Left hindlimb (tissue), 1 donor: ENCODE measurements at places on chromosomes 3 and 15.
A peak's percentile ranks its signal among the peaks of the same experiment; 100 is the strongest.

DNA sequence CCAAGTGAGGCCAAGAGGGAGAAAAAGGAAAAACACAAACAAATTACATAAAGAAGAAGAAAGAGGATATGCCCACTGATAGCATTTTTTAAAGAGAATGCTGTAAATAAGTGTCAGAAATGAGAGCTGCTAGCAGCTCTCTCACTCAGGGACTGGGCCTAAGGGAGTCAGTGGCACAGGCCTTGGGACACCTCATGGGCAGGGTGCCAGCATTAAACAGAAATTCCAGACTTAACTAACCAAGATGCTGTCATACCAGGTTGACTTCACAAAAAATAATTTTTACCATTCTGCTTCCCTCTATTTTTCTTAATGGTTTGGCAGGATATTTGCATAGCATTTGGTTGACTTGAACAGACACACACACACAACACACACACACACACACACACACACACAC is 92.3 kb upstream of the ADAMTSL3 start:
- DNase-seq, result no peak

- DNase-seq, result peak; percentile 76
Observed at GRCh38 chr3:46881596-46882376, 4.3 kb downstream of the PTH1R start.

DNA sequence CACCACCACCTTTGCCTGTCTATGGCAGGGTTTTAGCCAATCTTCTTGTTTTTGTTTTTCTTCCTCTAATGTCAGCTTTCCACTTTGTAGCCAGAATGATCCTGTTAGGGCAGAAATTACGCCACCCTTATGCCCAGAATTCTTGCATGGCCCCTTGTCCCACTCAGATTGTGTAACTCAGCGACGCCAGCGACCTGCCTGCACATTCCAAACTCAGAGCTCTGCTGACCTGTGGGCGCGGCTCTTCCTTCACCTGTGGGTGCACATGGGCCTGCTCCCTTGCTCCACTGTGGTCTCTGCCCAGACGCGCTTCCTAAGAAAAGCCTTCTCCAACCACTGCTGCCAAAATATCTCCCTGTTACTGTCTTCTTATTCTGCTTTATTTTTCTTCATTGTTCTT is 45.0 kb downstream of the MED12L start:
- DNase-seq, result no peak

DNA sequence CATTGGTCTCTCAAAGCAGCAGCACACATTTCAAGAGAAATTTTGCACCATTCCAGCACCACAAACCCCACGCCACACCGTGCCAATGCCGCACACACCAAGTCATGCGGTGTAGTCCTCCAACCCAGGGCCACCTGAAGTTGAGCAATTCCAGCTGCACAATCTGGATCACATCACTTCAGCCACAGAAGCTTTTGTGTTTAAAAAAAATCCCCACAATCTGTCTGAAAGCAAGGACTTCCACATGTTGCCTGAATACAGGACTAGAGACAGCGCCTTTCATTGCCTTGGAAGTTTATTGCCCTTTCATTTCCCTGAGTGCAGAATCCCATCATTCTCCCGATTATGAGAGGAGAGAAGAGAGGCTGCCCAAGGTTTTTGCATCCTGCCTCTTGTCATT is 175.6 kb upstream of the BCL6 start:
- DNase-seq, result no peak

DNA sequence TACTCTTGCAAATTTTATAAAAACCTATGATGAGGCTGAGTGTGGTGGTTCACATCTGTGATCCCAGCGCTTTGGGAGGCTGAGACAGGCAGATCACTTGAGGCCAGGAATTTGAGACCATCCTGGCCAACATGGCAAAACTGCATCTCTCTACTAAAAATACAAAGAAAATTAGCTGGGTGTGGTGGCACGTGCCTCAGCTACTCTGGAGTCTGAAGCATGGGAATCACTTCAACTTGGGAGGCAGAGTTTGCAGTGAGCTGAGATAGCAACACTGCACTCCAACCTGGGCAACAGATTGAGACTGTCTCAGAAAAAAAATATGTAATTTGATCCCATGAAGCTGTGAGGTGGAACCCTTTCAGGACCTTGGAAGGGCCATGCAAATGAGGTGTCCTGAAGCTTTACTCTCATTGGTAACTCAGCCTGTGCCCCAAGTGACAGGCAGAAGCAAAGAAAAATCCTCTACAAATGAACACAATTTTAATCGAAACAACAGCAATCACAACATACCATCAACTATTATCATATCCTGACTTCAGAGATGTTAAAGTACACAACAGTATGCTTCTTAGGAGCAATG is 84.6 kb upstream of the CDV3 start:
- no peak for DNase-seq

- no peak for DNase-seq
Observed at GRCh38 chr15:71044006-71044405, 71.3 kb upstream of the THSD4 start.

GRCh38 chr3:7953449-7954014 is 548.1 kb upstream of the LMCD1 start:
- no peak for DNase-seq

GRCh38 chr3:146371902-146372301 is 97.5 kb downstream of the PLSCR2 start:
- no peak for DNase-seq

DNA sequence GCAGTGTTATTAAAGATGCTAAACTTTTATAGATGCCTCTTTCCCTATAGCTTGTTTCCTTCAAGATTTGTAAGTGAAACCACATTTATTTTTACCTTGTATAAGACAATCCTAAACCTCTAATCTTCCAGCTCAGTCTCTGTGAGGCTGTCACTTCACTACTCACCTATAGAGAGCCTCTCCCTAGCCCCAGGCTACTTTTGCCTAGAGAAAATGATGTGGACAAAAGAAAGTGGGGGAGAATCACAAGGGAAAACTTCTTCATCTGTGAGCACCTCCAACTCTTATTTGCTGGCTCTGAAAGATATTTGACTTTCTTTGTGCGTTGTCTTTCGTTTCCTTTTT is 74.9 kb upstream of the SCN5A start:
- no peak for DNase-seq

GRCh38 chr3:165814380-165814779 is 22.8 kb downstream of the BCHE start:
- no peak for DNase-seq

GRCh38 chr15:79967298-79968182 is 3.5 kb downstream of the BCL2A1 start:
- DNase-seq, result no peak

GRCh38 chr3:71537211-71537611 is 46.3 kb downstream of the FOXP1 start:
- DNase-seq, result peak; percentile 82

DNA sequence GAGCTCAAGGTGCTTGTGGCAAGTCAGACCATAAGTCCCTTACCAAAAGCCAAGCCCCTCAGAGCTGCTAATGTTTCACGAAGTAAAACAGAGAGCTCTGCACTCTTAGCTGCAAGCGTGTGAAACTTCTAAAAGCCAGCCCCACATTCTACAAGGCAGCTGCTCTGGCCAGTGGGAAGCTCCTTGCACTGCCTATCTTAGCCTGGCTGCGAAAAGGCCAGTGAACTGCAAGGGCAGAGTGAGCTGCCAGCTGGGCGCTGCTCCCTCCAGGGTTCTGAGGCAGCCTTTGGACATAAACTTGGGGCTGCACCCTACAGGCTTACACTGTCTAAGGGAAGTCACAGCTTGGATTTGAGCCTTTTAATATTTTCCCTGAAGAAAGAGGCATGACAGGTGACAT is 2.2 kb upstream of the MUSTN1 start:
- DNase-seq, result no peak

- no peak for DNase-seq
Observed at GRCh38 chr3:159739166-159739565, 249.5 kb upstream of the IL12A start.

DNA sequence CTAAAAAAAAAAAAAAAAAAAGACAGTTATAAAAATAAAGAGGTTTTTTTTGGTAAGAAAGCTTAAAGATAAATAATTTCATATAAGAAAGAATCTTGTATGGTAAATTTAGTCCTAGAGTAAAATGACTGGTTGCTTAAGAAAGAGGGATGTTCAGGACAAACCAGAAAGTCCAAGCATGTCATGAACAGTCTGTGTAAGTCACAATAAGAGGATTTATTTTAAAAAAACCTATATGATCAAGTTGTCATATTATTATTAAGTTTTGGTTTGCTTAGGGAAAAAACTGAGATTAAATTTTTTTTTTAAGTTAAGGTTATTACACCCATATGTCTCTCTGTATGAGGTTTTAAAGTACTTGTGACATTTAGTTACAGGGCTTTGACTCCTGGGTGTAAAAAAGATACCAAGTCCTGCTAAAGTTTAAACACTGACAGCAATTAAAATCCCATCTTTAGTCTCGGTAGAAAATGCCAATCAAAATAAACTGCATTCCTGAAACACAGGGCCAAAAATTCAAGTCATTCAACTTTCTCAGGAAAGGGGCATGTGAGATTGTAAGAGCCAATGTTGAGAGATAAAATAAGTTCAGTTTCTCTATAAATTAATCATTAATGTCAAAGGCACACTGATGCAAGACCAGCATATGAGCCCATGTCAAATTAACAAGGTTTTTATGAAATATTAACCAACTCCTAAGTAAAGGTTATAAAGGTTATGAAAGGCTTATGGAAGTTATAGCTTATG is 8.5 kb upstream of the BDH1 start:
- no peak for DNase-seq

DNA sequence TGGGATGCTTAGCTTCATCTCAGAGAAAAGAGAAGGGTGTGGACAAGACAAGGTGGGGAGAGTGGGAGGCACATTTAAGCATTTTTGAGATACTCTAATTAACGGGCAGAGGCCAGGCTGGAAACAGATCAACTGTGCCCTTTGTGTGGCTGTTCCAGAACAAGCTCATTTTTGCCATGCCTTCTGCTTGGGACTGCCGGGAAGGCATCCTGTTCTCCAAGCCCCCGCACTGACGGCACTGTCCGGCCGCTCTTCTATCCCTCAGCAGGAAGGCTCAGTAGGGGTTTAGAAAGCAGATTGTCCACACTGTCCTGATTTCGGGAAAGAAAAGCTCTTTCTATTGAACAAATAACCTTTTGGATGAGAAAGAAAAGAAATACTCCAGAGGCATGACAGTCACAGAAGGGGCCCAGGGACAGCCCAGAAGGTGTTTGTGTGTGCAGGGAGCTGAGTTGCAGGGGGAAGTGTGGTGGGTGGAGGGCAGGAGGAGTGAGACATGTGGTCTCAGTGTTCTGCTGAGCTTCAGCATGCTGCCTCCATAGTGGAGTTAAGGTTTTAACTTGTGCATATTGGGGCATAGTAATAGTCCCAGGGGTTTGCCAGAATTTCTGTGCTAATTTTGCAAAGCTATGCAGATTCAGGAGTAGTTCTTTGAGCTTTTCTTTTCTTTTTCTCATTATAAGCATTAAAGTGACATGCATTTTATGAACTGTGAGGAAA is 27.3 kb downstream of the SV2B start:
- no peak for DNase-seq

DNA sequence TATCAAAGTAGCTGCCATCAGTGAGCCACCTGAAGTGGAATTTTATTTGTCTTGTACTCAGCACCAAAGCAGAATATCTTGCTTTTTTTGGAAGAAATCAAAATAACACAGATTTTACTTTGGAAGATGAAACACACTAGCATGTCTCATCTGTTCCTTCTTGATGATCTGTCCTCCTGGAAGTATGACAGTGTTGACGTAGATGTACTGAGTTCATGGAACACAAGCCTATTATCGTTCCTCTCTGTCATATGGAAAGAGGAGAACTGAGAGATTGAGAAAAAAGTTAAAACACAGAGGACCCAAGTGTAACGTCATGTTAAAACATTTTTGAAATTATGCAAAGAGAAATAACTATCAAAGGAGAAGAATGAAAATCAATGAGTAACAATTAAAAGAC is 340.2 kb downstream of the ROBO2 start:
- DNase-seq, result no peak

- no peak for DNase-seq
Observed at GRCh38 chr15:62927836-62928235, 114.7 kb upstream of the TPM1 start.

GRCh38 chr3:114217266-114217665 is 20.1 kb downstream of the ZNF80 start:
- no peak for DNase-seq

- no peak for DNase-seq
Observed at GRCh38 chr15:90882781-90883525, 1.4 kb upstream of the FES start.

DNA sequence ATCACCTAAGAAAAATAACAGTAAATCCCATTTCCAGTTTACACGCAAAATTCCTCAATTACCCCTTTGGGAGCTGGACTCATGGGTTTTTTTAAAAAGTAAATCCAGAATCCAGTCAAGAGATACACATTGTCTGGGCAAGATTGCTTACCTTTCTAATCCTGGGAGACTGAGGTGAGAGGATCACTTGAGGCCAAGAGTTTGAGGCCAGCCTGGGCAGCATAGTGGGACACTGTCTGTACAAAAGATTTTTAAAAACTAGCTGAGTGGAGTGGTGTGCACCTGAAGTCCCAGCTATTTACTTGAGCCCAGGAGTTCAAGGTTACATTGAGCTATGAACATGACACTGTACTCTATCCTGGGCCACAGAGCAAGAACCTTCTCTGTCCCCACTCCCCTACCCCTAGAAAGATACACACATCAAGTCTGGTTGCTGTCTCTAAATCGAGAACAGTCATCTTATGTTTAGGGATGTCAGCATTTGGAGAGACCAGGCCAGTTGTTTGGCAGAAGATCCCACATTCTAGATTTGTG is 39.0 kb downstream of the DAG1 start:
- no peak for DNase-seq

GRCh38 chr3:194396859-194397756 is 2.0 kb downstream of the GP5 start:
- DNase-seq, result no peak

- DNase-seq, result no peak
Observed at GRCh38 chr3:107911337-107912000, 179.4 kb downstream of the CD47 start.

DNA sequence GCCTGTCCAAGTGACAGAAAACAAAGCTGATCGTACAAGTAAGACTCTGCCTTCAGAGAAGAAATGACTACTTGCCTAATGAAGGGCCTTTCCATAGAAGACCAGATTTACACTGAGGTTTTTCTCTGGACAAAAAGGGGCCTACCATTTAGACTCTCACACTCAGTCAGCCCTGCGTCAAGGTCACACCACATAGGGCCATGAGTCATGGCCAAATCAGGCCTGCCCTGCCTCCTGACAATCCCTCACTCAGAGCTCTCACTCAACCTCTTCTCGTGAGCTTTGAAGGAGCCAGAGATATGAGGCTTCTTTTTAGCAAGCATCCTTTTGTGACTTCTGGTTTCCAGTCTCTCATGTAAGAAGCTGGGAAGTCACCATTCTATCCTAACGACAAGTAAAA is 68.1 kb upstream of the NMNAT3 start:
- no peak for DNase-seq
